SJCRH30 (cell line): ENCODE measurements at places on chromosomes 5 and 9. TPM values are rescaled to one million over a fixed set of nuclear protein-coding genes. Genes with fewer than 3 reads are reported as not detected.
A peak's percentile ranks its signal among the peaks of the same experiment; 100 is the strongest.

DNA sequence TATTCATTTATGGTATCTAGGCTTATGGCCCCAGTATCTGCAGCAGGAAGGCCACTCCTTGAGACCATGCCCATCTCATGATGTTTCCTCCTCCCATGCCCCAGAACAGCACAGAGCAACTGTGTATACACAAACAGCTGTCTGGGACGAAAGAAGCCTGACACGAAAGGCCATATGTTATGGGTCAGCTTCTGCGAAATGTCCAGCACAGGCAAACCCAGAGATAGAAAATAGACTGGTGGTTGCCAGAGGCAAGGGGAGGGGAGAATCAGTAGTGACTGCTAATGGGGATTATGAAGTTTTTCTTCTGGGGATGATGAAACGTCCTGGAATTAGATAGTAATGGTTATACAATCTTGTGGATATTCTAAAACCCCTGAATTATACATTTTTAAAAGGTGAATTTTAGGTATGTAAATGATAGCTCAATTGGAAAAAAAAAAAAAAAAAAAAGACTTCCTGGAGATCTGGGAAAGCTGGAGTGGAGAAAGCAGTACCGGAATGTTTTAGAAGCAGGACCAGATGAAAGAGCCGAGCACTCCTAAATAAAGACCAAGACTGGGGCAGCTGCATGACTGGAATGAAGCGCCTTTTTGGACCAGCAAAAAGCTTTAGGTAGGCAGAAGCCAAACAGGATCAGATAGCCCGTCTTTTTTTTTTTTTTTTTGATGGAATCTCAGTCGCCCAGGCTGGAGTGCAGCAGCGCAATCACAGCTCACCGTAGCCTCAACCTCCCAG, 29.2 kb downstream of the PCDHGC5 start:
- H3K36me3 ChIP-seq, result peaks cover 26% of the 10 kb centered on the region
- peak overlapping the region; percentile 89 for H3K27ac ChIP-seq

- 0 out of 2 replicates have a peak, but pooled peaks cover 5% of the 10 kb centered on the region for H3K27me3 ChIP-seq
- no peak for DNase-seq
- H3K4me3 ChIP-seq, result no peak overlapping the region
- no peaks in the 10 kb centered on the region for H3K36me3 ChIP-seq
Observed at GRCh38 chr5:181111010-181111409, 20.0 kb downstream of the OR2V1 start.

PDE8B gene
- 0.10 and 0.22 TPM in 2 replicates for total RNA-seq

CYLC2 gene
- not detected in 2 replicates for total RNA-seq

DNA sequence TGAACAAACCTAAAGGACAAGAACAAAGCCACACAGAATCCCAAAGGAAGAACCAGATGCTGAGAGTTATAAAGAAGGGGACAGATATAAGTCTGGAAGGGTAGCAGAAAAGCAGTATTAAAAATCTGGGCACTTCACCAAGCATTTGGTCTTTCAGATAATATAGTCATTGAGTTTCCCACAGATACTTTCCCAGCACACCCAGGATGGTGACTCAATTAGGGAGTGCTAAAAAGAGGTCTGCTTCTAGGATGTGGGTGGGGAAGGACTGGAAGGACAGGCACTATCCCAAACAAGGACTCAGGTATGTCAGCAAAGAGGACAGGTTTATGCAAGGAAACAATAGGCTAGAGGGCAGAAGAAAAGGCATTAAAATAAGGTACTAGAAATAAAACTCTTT, 59.3 kb downstream of the DIAPH1 start:
- no peak overlapping the region for H3K4me3 ChIP-seq
- peak; percentile 9 for DNase-seq

PCDHGC4 gene
- total RNA-seq, result 3.4 and 3.6 TPM in 2 replicates

IFNA21 gene
- not detected in 2 replicates for total RNA-seq

CDKN2B-AS1 gene
- total RNA-seq, result 8.4 TPM in 2 replicates

- H3K4me1 ChIP-seq, result no peaks in the 10 kb centered on the region
- H3K36me3 ChIP-seq, result no peaks in the 10 kb centered on the region
- no peaks in the 10 kb centered on the region for H3K27me3 ChIP-seq
- no peak overlapping the region for H3K4me3 ChIP-seq
Observed at GRCh38 chr5:20305463-20305862, 317.5 kb upstream of the CDH18 start.

- peak; percentile 53 for DNase-seq
- H3K4me3 ChIP-seq, result peak overlapping the region; percentile 83
- no peaks in the 10 kb centered on the region for H3K36me3 ChIP-seq
- H3K27me3 ChIP-seq, result no peaks in the 10 kb centered on the region
- H3K4me1 ChIP-seq, result no peaks in the 10 kb centered on the region
- peak overlapping the region; percentile 2; the same call in 1 of the 2 replicates for H3K27ac ChIP-seq
Observed at GRCh38 chr5:79236362-79236969, 535 bp downstream of the JMY start.

GRCh38 chr5:32613050-32613672, 27.8 kb downstream of the SUB1 start:
- H3K36me3 ChIP-seq, result no peaks in the 10 kb centered on the region
- peak; percentile 70 for DNase-seq
- no peak overlapping the region for H3K4me3 ChIP-seq
- no peaks in the 10 kb centered on the region for H3K27me3 ChIP-seq
- H3K4me1 ChIP-seq, result no peaks in the 10 kb centered on the region

GRCh38 chr5:51225789-51226742, 157.2 kb upstream of the ISL1 start:
- H3K36me3 ChIP-seq, result no peaks in the 10 kb centered on the region
- no peaks in the 10 kb centered on the region for H3K27me3 ChIP-seq
- peak; percentile 38 for DNase-seq
- H3K27ac ChIP-seq, result no peak overlapping the region

- H3K4me1 ChIP-seq, result no peaks in the 10 kb centered on the region
- no peak overlapping the region for H3K4me3 ChIP-seq
- H3K27me3 ChIP-seq, result no peaks in the 10 kb centered on the region
- no peaks in the 10 kb centered on the region for H3K36me3 ChIP-seq
- H3K27ac ChIP-seq, result no peak overlapping the region
Observed at GRCh38 chr9:7237473-7238246, 479.9 kb downstream of the KDM4C start.

DNA sequence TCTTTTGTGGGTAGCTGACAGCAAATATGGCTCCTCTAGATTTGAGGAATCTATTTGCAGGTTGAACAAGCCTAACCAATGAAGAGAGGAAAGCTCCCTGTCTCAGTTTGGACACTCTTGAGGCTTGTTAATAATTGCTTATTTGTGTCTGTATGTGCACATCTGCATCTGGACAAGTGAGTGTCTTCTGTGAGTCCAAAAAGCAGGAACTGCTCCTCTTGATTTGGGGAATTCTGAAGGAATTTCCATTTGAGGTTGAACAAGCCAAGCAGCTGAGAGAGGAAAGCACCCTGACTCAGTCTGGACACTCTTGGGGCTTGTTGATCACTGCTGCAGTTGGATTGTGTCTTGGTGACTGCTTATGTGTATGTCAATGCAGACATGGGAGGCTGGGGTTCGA, 211.6 kb downstream of the DTWD2 start:
- H3K27ac ChIP-seq, result no peak overlapping the region
- no peaks in the 10 kb centered on the region for H3K27me3 ChIP-seq
- peaks cover 12% of the 10 kb centered on the region; the same call in 1 of the 2 replicates for H3K4me1 ChIP-seq

DNA sequence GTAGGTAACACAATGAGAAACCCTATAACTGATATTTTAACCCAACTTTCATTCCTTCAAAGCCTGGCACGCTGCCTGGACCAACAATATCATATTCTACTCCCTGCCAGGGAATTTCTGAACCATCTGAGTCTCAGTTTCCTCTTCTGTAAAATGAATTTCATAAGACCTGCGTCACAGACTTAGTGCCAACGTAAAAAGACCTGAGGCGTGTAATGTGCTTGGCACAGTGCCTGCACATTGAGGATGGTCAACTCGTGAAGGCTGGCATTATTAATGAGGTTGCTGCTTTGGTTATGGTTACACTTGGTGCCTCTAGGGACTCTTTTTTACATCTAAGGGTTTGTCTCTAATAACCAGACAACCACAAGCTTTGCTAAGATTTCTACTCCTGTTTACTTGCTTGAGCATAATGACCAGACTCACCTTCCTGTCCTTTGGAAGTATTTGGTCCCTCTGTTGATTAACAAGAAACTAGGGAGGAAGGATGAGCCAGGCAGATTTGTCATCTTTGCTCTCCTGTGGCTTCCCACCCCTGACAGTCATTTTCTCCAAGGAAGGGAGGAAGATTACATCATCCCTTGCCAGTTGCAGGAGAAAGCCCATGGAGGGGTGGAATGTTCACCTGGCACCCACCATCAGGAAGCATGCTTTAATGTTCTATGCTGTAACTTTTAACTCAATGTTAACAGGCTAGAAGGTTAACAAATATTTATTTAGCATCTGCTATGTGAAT, 79.0 kb downstream of the PAPPA start:
- no peak overlapping the region for H3K4me3 ChIP-seq
- no peaks in the 10 kb centered on the region for H3K27me3 ChIP-seq
- peak overlapping the region; percentile 28 for H3K27ac ChIP-seq
- H3K36me3 ChIP-seq, result no peaks in the 10 kb centered on the region

ADGRV1 gene
- total RNA-seq, result 13.1 and 21.4 TPM in 2 replicates

TOR1B gene
- total RNA-seq, result 21.8 and 22.0 TPM in 2 replicates

DNA sequence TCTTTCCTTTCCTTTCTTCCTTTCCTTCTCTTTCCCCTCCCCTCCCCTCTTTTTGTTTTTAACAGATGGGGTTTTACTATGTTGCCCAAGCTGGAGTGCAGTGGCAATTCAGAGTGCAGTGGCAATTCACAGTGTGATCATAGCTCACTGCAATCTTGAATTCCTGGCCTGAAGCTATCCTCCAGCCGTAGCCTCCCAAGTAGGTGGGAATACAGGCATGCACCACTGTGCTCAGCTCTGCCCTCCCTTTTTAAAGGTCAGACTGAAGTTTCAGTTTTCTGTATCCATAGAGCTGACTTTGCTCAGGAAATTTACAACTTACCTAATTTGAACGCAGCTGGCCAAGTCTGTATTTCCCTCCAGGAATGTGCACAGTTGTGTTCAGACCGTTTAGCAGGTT, 696 bp downstream of the CCL28 start:
- H3K4me3 ChIP-seq, result no peak overlapping the region
- H3K36me3 ChIP-seq, result no peaks in the 10 kb centered on the region
- H3K27me3 ChIP-seq, result 0 out of 2 replicates have a peak, but pooled peaks cover 3% of the 10 kb centered on the region
- peak; percentile 12 for DNase-seq
- H3K27ac ChIP-seq, result no peak overlapping the region

GRCh38 chr5:1719860-1720259, 79.8 kb downstream of the MRPL36 start:
- H3K36me3 ChIP-seq, result no peaks in the 10 kb centered on the region
- no peaks in the 10 kb centered on the region for H3K4me1 ChIP-seq
- no peak overlapping the region for H3K4me3 ChIP-seq

DNA sequence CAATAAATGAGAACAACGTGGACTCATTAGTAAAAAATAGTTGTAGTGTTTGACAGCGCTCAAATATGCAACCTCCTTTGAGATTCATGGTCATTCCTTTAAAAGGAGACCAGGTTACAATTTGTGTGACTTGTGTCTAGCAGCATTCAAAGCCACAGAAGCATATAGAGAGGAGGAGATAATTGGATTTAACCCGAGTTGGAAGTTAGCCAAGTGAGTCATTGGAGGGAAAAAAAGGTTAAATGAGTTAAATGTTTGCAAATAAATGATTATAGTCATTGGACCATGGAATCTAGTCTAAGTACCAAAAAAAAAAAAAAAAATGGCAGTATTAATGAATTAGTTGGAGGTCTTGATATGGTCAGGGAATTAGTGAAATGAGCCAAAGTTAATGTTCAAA, 90.9 kb downstream of the ITGA1 start:
- peaks cover 35% of the 10 kb centered on the region for H3K4me1 ChIP-seq
- peak; percentile 74 for DNase-seq
- no peak overlapping the region for H3K4me3 ChIP-seq
- peak overlapping the region; percentile 21; the same call in 1 of the 2 replicates for H3K27ac ChIP-seq

DNA sequence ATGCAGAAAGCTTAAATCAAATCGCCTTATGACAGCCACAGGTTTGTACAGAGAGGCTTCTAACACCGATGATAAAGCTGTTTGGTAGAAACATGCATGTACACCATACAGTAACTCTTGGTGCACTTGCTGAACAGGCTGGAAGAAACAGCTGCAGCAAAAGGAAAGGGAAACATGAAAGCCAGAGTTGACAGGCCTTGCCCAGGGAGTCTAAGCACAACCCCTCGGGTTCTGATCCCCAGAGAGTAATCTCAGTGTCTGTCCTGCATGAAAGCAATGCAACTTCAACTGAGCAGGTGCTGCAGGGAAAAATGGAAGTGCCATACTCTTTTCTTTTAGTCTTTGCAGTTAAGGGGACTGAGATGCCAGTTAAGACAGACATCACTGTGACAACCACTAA, 419.9 kb downstream of the BNC2 start:
- no peaks in the 10 kb centered on the region for H3K27me3 ChIP-seq
- peak; percentile 52 for DNase-seq
- H3K4me3 ChIP-seq, result no peak overlapping the region
- H3K4me1 ChIP-seq, result 0 out of 2 replicates have a peak, but pooled peaks cover 3% of the 10 kb centered on the region

TMC1 gene
- not detected in 2 replicates for total RNA-seq

GABRA1 gene
- total RNA-seq, result not detected in 2 replicates
